ENCODE measurements at places on chromosomes 11 and 22. TPM values are rescaled to one million over a fixed set of nuclear protein-coding genes. Genes with fewer than 3 reads are reported as not detected.

DNA sequence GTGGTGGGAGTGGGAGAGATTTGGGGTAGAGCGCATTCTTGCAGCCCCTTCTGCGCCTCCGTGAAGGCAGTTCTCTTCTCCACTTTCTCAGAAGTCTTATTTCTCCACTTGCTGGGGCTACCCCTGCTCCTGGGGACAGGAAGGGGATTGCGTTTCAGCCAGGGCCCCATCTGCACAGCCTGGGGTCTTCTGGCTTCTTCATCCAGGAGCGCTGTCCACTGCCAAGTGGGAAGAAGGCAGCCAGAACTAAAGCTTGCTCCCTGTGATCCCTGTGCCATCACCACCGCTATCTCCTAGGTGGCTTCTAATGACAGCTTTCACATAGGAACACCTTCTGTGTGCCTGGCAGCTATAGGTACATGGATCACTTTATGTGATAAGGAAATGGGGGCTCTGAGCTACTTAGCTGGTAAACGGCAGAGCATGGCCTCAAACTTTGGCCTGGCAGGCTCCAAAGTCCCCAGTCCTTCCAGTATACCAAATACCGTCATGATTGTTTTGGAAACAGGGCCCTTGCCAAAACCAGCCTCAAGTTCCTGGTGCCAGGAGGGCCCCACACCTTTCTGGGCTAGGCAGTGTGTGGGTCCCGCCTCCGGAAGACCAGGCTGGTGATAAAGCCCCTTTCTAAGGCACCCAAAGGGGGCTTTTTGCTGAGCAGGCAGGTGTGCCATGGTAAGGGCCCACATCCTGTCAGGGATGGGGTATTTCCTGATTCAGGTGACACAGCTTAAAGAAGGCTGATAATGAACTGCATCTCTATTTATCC lies 60.4 kb upstream of the PAX6 start:
- DNase-seq = no peak

- DNase-seq = no peak
Observed at GRCh38 chr22:23246982-23247766, 66.9 kb downstream of the BCR start.

- no peak for DNase-seq
Observed at GRCh38 chr11:119991022-119991404, 146.9 kb downstream of the TRIM29 start.

- no peak for DNase-seq
Observed at GRCh38 chr11:121607341-121607740, 154.6 kb upstream of the SORL1-AS1 start.

Gene KRTAP5-8
- total RNA-seq = not detected

Gene P2RY6
- 2.8 TPM for total RNA-seq

Gene C22orf42
- total RNA-seq = not detected

Gene OR4A47
- total RNA-seq = not detected

Gene APOBEC3F
- total RNA-seq = 6.7 TPM

Gene F2
- not detected for total RNA-seq
